Inflammatory macrophage treated with lipopolysaccharide for 4 hours (primary cell): ENCODE measurements at places on chromosomes 2 and 18.

GRCh38 chr18:22169889-22170420 is 566 bp downstream of the GATA6 start:
- no peak for DNase-seq

- DNase-seq = no peak
These were observed 250.3 kb upstream of the FOSL2 start for GRCh38 chr2:28142386-28142785.

DNA sequence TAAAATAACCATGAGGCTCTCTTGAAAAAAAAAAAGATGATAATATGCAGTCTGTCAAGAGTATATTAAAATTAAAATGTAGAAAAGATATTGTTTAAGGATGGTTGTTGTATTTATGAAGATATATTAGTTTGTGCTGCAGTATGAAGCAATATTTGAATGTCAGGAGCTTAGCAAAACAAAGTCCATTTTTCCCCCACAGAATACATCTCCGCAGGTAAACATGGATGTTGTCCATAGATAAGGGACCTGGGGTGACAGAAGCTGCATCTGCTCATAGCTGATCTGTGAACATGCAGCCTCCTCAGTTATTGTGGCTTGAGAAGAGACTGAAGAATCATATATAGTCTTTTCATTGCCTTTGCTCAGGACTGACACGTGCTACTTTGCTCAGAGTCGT is 366.1 kb upstream of the MMADHC start:
- DNase-seq = no peak

DNA sequence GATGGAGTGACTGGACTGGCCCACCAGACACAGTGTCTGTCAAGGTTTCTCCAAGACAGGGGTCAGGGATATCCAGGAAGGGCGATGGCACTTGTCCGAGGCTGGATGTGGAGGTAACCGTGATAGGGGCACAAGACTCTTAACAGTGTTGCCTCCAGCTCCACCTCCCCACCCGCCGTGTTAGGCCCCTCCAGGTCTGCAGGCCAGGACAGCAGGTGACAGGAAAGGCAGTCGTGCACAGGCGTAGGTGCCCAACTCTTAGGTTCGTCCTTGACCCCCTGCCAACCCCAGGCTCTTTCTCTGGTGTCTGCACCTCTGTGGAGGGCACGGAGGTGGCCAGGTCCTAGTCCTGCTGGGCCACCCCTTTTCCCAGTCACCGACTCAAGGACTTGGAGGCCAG is 10.1 kb downstream of the ITM2C start:
- no peak for DNase-seq

DNA sequence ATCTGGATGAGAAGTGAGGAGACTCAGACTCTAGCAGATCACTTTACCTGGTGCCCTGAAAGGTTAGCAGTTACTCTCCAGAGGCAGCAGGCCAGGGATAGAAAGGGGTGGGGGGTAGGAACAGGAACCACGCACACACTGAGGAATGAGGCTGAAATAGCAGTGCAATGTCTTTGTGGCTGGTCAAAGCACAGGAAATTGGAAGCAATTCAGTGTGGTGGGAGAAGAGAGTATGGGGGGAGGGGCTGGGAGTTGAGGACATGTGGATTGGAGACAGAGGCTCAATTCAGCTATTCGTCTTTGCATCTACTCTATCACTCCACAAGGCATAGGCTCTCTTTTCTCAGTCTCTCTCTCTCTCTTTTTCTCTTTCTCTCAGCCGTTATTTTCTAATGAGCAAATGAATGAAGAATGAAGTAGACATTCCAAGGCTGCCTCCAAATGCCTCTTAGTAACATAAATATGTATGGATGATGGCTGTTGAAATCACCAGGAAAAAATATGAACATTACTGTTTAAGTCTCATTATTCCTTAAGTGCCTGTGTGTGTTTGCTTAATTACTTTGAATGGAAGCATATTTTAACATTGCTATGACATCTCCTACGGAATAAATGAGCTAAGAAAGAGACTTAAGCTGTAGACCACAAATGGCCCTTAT is 979.4 kb downstream of the TSN start:
- no peak for DNase-seq

DNA sequence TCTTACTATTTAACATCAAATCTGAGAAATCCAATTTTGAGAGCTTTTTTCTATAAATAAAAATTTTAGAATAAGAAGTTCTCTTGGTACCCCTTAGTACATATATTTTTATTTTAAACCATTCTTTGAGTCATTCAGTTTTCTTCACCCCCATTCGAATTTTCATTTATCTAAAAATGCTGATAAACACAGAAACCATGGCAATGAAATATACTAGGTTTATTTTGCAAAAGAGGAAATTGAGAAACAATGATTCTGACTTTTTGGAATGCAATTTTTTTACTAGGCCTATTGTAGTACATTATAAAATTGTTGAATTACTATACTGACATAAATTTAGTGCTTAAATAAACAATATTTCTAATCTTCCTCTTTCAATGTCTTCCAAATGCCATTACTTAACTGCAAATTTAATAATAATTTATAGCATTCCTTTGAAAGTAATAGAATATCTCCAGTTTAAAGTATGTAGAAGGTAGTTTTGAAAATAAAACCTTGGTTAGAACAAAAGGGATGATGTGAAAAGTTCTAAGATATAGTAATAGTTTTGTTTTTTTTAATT is 46.3 kb downstream of the TANK start:
- peak; percentile 54 for DNase-seq

- peak; percentile 17 for DNase-seq
These were observed 1624.9 kb upstream of the CELF4 start for GRCh38 chr18:39190508-39190907.

DNA sequence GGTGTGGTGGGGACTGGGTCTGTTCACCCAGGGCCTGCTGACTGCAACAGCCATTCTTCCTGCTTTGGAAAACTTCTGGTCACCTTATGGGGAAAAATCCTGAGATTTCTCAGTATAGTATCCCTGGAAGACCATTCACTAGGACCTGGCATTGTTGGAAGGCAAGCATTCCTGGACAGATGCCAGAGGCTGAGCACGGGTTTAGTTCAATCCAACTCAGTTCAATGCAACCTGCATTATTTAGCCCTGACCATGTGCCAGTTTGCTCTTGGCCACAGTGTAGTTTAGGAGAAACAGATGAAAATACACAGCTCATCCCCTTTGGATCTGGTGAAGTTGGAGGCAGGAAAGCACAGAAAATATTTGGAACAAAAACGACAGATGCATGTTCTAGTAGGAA is 95.9 kb downstream of the LPIN1 start:
- no peak for DNase-seq

DNA sequence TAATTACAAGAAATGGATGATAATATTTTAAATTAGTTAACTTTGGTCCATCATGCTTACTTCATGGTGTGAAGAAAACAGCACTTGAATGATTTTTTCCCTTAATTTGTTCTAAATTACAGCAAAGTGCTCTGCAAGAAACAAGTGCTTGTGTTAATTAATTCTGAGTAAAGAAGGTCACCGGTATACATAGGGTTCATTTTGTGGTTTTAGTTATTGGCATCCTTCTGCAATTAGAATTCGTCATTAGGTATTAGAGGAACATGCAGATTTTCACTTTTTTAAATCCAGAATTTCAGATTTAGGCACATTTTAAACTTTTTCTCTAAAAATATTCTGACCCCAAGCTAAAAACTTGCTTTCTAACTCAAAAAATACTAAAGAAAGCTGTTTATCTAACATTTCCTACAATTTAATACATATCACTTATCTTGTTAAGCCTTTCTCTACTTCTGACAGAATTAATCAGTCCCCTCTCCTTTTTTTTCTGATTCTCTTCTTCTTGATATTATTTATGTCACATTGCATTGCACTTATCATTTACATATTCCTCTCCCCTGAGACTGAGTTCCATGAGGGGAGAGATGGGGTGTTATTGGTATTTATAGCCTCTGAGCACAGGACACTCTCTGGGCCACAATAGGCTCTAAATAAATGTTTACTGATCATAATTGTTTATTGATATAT is 129.2 kb downstream of the PLA2R1 start:
- no peak for DNase-seq
